D341Med (cell line): ENCODE measurements at places on chromosomes 7 and 10.

GRCh38 chr7:70630818-70631457 is 501.0 kb upstream of the GALNT17 start:
- no peak for DNase-seq

DNA sequence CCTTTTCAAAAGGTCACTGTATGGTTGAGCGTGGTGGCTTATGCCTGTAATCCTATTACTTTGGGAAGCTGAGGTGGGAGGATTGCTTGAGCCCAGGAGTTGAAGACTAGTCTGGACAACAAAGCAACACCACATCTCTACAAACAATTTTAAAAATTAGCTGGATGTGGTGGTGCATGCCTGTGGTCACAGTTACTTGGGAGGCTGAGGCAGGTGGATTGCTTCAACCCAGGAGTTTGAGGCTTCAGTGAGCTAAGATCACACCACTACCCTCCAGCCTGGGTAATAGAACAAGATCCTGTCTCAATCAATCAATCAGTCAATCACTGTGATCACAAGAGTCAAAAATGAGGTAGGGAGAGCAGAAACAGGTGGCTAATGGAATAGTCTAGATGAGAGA is 97.0 kb downstream of the SUGCT start:
- DNase-seq, result no peak

- DNase-seq, result peak; percentile 50
Observed at GRCh38 chr10:7410301-7410861, 453 bp downstream of the SFMBT2 start.

DNA sequence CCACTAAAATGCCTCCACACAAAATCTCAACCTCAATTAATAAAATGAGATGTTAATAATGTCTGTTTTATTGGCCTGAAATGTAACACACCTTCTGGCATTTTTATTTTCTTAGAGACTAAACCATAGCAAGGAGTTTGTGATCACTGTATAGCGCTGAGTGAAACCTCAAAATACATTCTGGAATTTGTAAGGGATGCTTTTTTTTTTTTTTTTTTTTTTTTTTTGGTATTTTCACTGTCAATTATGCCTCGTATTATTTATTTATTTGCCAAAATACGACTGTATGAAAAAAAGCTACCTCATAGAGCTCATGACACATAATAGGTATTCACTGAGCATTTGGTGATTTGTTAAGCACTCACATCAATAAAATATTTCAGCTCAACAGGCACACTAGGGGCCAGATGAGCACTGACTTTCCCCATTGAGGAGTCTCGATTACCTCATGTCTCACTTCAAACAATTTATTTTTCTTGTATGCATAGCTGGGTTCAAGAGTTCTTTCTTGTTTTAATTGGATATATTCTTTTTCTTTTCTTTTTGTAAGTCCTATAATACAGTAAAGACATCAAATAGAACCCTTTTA is 36.5 kb downstream of the SEMA3C start:
- no peak for DNase-seq

GRCh38 chr10:116974456-116975005 is 30.5 kb downstream of the SHTN1 start:
- DNase-seq, result no peak

GRCh38 chr7:1741751-1742554 is 71.9 kb downstream of the ELFN1 start:
- DNase-seq, result peak; percentile 93

DNA sequence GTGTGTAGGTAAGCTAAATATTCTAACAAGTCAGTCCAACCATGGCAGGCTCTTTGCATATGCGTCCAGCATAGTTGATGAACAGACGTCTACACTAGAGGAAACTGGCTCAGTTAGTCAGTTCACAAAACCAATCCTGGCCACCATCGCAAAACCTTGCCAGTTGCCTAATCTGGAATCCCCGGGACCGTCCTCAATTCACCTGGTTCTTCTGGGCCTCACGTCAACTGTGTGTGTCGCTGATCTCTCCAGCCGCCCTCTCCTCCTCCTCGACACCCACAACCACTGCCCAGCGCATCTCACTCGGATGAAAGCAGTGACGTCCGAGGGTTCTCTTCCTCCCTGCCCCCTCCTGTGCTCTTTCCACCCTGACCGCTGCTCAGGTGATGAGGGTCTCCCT is 217.8 kb upstream of the SH2B2 start:
- DNase-seq, result no peak

DNA sequence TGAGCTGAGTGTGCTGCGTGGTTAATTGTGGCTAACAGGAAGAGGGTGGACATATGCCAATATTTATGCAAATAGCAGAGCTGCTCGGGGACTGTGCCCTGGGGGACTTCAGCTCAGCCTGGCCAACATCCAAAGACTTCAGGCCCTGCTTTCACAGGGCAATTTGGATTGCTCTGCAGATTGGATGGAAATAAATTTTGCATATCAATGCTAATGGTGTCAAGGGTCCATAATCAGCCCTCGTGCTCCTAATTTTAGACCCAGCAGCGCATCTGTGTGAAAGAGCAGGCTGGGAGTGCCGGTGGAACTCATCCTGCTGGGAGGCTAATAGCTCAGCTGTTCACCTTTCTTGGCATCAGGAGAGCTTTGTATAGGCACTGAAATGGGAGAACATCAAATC is 270.1 kb downstream of the TCERG1L start:
- DNase-seq, result no peak

DNA sequence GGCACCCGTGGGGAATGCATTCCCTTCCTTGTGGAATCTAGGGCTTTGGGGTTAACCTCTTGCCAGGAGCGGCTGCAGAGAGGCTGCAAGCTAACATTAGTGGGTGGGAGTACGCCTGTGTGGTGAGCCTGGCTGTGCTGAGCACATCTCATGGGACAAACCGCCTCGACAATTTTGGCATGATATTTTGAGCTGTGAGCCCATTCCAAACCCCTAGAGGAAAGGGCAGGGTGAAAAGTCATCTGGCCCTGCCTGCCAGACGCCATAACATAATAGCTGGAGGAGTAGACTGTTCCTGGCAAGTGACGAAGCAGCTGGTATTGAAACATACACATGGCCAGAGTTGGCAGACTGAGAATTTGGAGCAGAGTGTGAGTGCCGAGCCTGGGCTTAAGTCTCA is 110.0 kb downstream of the TACC2 start:
- no peak for DNase-seq

- DNase-seq, result no peak
Observed at GRCh38 chr7:15682111-15682510, 4.4 kb downstream of the MEOX2 start.

DNA sequence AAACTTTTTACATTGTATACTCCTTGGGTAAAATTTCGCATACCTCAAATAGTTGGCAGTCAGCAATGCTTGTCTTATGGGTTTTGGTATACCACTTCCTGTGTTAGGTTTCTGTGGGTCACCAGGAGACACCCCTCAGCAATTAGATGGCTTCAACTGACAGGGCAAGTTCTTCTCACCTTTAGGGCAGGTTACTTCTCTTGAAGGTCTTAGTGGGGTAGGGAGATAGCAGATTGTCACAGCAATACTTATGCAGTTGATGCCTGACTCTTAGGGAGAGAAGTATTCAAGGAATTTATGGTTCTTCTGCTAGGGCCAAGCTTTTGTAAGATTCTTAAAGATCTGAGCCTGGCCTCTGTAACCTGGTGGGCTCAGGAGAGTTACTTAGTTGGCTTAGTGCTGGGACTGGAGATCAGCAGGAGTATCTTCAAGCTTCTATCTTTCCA is 42.9 kb downstream of the MKLN1 start:
- DNase-seq, result no peak

DNA sequence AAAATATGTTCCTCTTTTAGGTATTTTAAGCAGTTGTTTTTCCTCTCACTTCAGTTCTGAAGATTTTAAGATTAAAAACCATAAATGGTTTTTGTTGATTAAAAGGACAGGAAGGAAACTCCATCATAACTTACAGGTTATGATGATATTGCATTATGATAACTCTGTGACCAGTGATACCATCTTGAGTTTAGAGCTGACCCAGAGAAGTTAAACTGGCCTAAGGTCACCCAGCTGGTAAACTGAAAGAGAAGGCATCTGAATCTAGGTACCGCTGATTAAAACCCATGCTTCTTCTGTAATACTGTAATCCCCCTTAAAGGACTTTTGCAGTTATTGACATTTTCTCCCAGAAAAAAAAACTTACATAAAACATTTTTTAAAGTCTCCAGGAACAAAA is 29.6 kb downstream of the LOXL4 start:
- no peak for DNase-seq

- DNase-seq, result no peak
Observed at GRCh38 chr7:76278540-76278939, 23.9 kb upstream of the HSPB1 start.

DNA sequence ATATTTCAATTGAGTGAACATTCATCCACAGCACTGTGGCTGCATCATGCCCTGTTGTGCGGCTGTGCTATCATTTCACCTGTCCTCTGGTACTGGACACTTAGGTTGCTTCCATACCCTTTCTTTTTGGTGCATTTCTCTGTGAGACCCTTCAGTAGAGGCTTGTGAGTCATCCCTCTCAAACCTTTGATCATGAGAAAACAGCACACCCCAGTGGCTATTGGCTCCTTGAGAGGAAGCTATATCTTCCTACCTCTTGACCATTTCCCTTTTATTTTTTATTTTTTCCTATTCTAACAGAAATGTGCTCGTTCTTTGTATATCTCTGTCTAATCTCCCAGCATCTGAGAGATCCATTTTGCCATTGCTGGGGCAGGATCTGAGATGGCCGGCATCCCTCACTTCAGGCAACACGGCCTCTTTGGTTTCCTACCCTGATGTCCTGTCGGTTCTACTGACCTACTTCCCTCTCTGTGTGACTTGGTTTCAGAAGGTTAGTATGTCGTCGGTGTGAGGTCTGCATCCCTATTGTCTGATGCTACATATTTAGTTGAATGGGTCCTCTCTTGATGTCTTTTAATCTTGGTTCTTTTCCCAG is 23.8 kb upstream of the PIK3AP1 start:
- DNase-seq, result no peak

GRCh38 chr10:878895-879294 is 52.6 kb downstream of the LARP4B start:
- DNase-seq, result no peak

GRCh38 chr10:75400771-75401568 is 594 bp downstream of the ZNF503 start:
- no peak for DNase-seq

DNA sequence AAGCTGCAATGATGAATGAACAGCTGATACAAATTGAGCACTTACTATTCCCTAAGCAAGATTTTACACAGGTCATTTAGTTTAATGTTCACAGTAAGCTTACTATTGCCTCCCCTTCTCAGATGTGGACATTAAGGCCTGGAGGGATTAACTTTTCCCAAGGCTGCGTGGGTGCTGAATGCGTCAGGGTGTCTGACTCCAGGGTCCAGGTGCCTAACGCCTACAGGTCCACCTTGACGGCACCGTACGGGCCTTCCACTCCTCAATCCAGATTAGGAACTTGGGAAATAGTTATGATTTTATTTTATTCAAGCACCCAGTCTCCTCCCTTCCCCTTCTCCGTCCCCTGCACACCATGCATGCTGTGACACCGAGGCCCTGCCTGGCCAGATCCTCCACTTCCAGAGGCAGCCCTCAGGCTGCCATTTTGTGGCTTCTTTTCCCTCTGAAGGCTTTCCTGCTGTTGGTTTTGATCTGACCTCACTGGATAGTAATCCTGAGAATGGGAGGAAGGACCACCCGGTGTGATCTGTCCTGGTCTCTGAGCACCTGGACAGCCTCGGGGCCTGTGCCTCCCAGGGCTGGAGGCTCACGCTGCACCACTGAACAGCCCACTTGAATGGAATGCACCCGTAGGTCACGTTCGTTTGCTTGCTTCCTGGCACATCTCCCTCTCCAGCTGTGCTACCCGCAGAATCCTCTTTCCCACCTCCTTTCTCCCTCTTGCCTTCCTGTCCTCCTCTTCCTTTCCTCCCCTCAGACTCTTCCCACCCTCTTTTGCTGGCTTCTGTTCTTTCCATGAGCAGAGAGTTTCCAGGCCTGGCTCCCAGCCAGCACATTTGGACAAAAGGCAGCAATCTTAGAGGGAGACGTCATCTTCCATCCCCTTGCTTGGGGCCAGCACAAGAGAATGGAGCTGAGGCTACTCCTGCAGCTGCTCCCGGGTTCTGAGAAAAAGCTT is 14.4 kb downstream of the DENND2A start:
- no peak for DNase-seq

DNA sequence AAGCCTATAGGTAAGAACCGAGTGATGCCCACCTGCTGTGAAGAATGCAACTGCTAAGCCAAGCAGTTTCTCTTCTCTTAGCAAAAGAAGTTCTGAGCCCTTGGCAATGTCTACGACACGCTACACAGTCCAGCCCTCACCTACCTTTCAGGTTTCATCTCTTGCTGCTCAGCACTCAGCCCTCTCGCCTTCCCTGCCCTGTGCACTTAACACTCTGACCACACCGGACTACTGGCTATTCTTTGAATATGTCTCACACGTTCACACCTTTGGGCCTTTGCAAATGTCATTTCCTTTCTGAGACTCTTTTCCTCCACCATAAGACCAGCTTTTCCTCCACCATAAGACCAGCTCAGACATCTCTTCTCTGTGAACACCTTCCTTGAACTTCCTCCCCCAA is 67.0 kb upstream of the ITGB1 start:
- no peak for DNase-seq

DNA sequence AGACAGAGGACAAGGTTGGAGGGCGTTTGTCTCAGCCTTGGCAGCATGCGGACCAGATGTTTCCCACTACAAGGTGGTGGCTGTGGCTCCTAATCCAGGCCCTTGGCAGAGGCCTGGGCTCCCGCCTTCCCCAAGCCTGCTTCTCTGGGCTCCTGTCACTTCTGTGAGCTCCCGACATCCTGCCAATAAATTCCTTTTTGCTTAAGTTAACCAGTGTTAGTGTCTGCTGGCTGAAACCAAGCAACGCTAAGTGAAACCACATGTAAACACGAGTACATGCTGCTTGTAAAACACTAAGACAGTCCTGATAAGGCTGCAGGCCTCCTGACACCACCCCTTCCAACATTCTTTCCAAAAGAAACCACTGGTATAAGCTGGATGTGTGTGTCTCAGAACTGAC is 263.6 kb upstream of the ZMIZ1 start:
- DNase-seq, result no peak

DNA sequence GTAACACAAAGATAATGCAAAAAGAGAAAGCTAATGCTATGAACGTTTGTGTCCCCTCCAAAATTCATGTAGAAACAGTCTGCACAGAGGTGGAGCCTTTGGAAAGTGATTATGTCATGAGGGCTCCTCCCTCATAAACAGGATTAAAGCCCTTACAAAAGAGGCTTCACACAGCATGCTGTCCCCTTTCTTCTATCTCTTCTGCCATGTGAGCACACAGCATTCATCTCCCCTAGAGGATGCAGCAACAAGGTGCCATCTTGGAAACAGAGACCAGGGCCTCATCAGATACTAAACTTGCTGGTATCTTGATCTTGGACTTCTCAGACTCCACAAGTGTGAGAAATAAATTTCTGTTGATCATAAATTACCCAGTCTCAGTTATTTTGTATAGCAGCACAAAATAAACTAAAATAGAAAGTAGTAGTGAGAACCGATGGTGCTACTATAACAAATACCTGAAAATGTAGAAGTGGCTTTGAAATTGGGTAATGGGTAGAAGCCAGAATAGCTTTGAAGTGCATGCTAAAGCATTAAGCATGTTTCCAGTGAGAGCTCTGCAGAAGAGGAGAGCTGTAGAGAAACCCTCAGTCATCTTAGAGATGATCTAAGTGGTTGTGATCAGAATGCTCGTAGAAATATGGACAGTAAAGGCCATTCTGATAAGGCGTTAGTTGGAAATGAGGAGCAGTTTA is 108.7 kb downstream of the DNAJC1 start:
- DNase-seq, result no peak

- DNase-seq, result no peak
Observed at GRCh38 chr10:127535802-127536515, 13.2 kb upstream of the NPS start.
